ENCODE measurements at places on chromosomes 4 and X. TPM values are rescaled to one million over a fixed set of nuclear protein-coding genes. Genes with fewer than 3 reads are reported as not detected.

DNA sequence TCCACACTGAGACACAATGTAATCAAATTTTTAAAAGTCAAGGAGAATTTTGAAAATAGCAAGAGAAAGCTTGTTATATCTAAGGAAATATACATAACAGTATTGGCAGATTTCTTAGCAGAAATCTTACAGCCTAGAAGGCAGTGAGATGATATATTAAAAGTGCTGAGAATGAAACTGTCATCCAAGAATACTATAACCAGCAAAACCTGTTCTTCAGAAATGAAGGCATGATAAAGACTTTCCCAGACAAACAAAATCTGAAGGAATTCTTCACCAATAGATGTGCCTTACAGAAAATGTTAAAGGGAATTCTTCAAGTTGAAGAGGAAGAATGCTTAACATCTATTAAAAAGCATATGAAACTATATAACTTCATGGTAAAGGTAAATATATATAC, 73.6 kb downstream of the CPEB2 start:
- no peak for DNase-seq

DNA sequence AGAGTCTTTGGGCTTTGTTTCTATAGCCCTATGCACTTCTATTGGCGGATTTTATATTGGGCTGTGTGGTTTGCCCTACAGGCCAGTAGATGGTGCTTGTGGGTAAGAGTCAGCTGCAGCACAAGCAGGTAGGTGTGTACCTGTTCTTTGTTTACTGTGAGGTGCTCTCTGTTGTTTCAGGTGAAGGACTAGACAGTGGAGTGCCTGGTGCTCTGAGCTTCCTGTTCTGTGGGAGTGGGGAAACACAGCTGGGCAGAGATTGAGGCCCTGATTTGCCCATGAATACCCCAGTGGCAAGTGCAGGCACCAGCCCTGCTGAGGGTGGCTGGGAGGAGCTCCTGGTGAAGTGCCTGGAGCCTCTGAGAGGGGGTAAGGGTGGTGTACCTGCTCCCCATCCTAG, 26.3 kb upstream of the UCP1 start:
- peak; percentile 77 for DNase-seq

- DNase-seq: no peak
Measured at GRCh38 chr4:3682236-3683076, 83.7 kb upstream of the ADRA2C start.

- no peak for DNase-seq
Measured at GRCh38 chr4:64394469-64394868, 14.8 kb downstream of the TECRL start.

Gene GPC3
- total RNA-seq: 106 TPM

DNA sequence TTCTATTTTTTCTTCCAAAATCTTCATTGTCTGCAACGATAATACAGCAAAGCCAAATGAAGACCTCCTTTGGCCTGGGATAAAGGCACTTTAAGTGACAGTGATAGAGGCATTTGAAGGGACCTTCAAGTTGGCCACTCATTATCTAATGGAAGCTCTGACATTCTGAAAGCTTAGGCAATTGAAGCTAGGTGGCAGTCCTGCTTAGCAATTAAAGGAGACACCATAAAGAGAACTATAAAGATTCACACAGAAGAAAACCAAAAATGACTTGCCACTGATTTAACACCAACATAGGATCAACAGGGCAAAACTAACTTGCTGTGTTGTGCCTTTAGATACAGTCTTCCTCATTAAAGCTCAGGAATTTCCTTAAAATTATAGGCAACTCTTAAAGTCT, 103.3 kb upstream of the TSPAN7 start:
- no peak for DNase-seq
